Heart right ventricle (tissue), 16 donors: ENCODE measurements at places on chromosomes 4 and X.

- H3K27me3 ChIP-seq = no peaks in the 10 kb centered on the region
- H3K36me3 ChIP-seq = peaks cover 23% of the 10 kb centered on the region
- no peak overlapping the region for H3K4me3 ChIP-seq
- no peak overlapping the region for H3K27ac ChIP-seq
Observed at GRCh38 chr4:147620315-147620714, 3.1 kb downstream of the TMEM184C start.

- no peaks in the 10 kb centered on the region for H3K27me3 ChIP-seq
- DNase-seq = peak; percentile 82
- no peaks in the 10 kb centered on the region for H3K4me1 ChIP-seq
- peak overlapping the region; percentile 18 for H3K27ac ChIP-seq
- H3K4me3 ChIP-seq = peak overlapping the region; percentile 23
Observed at GRCh38 chr4:153555730-153556434, 89.7 kb downstream of the TMEM131L start.

DNA sequence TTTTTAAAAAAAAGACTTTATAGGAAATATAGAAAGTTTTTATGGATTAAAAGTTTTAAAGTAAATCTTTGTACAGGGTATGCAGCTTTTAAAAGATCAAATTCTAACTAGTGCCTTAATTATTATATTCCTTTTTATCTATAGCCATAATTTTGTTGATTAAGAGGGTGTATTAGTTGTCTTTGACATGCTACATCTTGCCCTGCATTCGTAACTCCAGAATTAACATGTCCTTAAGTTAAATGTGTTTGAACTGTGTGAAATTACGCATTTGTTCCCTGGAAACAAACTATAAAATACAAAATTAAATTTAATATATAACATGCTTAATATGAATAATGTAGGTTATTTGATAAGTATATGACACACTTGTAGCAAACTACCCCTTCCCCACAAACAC is 66.3 kb downstream of the PTPN13 start:
- H3K4me3 ChIP-seq = no peak overlapping the region
- H3K4me1 ChIP-seq = no peaks in the 10 kb centered on the region
- no peaks in the 10 kb centered on the region for H3K27me3 ChIP-seq
- no peak overlapping the region for H3K27ac ChIP-seq

- H3K27ac ChIP-seq = no peak overlapping the region
- H3K4me3 ChIP-seq = no peak overlapping the region
- no peaks in the 10 kb centered on the region for H3K4me1 ChIP-seq
Observed at GRCh38 chr4:6184169-6184568, 16.2 kb downstream of the JAKMIP1 start.

- H3K4me1 ChIP-seq = peaks cover 6% of the 10 kb centered on the region
- DNase-seq = no peak
- no peaks in the 10 kb centered on the region for H3K36me3 ChIP-seq
- H3K27me3 ChIP-seq = no peaks in the 10 kb centered on the region
- H3K4me3 ChIP-seq = peak overlapping the region; percentile 29
Observed at GRCh38 chrX:49309401-49309981, 6.0 kb downstream of the GAGE10 start.

- H3K4me3 ChIP-seq = no peak overlapping the region
- no peaks in the 10 kb centered on the region for H3K27me3 ChIP-seq
- H3K4me1 ChIP-seq = no peaks in the 10 kb centered on the region
- no peak overlapping the region for H3K27ac ChIP-seq
- DNase-seq = no peak
- no peaks in the 10 kb centered on the region for H3K36me3 ChIP-seq
Observed at GRCh38 chrX:118577041-118577440, 81.4 kb downstream of the DOCK11 start.

DNA sequence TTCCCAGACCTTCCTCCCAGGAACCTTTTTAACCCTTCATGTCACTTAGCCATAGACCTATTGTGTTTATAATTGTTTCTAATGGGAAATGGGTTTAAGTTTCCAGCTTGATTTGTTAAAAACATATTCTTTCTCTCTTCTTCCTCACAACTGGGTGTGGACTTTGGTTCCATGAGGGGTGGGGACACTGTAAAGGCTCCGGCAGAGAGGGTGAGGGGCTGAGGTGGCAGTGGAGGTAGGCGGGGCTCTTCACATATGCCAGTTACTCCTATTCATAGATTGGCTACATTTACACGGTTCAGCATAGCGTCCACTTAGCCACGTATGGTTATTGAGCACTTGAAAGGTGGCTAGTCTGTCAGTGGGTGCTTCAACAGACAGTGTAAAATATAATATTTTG is 7.8 kb downstream of the INTS6L start:
- no peak overlapping the region for H3K4me3 ChIP-seq
- no peaks in the 10 kb centered on the region for H3K27me3 ChIP-seq
- no peaks in the 10 kb centered on the region for H3K36me3 ChIP-seq
- H3K27ac ChIP-seq = no peak overlapping the region

DNA sequence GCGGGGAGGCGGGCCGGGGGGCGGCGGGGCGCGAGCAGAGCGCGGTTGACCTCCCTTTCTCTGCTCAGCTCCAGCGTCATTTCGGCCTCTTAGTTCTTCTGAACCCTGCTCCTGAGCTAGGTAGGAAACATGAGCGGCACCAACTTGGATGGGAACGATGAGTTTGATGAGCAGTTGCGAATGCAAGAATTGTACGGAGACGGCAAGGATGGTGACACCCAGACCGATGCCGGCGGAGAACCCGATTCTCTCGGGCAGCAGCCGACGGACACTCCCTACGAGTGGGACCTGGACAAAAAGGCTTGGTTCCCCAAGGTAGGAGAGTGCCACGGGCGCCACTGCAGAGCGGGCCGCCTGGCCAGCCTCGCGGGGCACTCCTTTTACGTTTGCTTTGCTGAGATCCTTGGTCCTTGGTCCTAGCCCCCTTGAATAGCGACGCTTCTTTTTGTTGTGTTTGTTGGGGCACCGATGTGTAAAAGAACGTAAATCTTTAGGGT is at the start of gene HTATSF1:
HTATSF1 (plus strand) TSS at position 37 of the 497 bp plus-strand sequence; CDS start at position 130, 93 bp downstream.
- peak within 1 kb of the TSS; percentile 95 for H3K27ac ChIP-seq
- no peak for DNase-seq
- H3K27me3 ChIP-seq = peaks cover 12% of the 10 kb centered on the region
- peak within 1 kb of the TSS; percentile 76 for H3K4me3 ChIP-seq
- no peaks in the 10 kb centered on the region for H3K36me3 ChIP-seq
- H3K4me1 ChIP-seq = peaks cover 22% of the 10 kb centered on the region

DNA sequence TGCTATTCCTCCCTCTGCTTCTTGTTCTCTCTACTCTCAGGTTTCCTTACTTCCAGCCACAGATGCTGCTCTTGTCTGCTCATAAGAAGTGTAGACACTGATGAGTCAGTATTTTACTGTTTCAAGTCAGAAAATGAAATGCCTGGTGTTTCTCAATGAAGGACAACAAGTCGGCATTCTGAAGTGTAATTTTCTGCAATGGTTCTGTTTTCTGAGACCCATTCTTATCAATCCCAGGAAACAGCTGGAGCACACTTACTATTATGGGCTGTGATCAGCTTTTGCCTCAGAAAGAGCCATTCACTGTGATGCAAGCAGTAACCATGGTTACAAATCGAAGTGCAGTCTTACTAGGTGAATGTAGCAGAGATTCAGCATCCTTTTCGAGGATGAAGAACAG is 42.0 kb downstream of the SLC4A4 start:
- no peaks in the 10 kb centered on the region for H3K36me3 ChIP-seq
- no peaks in the 10 kb centered on the region for H3K4me1 ChIP-seq
- no peak for DNase-seq
- H3K27ac ChIP-seq = no peak overlapping the region

- no peak overlapping the region for H3K27ac ChIP-seq
- no peaks in the 10 kb centered on the region for H3K27me3 ChIP-seq
- no peaks in the 10 kb centered on the region for H3K4me1 ChIP-seq
- no peaks in the 10 kb centered on the region for H3K36me3 ChIP-seq
Observed at GRCh38 chr4:163284304-163284703, 48.1 kb downstream of the NPY1R start.

DNA sequence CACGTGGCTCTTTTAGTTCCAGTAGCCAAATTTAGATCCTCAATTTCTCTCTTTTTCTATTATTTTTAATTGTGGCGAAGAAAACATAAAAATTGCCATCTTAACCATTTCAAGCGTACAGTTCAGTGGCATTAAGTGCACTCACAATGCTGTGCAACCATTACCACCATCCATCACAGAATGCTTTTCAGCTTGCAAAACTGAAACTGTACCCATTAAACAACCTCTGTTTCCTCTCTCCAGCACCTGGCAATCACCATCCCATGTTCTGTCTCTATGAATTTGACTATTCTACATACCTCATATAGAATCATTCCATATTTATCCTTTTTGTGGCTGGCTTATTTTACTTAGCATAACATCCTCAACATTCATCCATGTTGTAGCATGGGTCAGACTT is 74.9 kb downstream of the METTL14 start:
- no peaks in the 10 kb centered on the region for H3K36me3 ChIP-seq
- DNase-seq = no peak
- no peak overlapping the region for H3K4me3 ChIP-seq
- H3K27me3 ChIP-seq = no peaks in the 10 kb centered on the region
- peaks cover 40% of the 10 kb centered on the region for H3K4me1 ChIP-seq

- no peak overlapping the region for H3K4me3 ChIP-seq
- no peak overlapping the region for H3K27ac ChIP-seq
- H3K4me1 ChIP-seq = no peaks in the 10 kb centered on the region
- no peak for DNase-seq
- no peaks in the 10 kb centered on the region for H3K27me3 ChIP-seq
- H3K36me3 ChIP-seq = no peaks in the 10 kb centered on the region
Observed at GRCh38 chrX:101241531-101241930, 21.9 kb downstream of the DRP2 start.

DNA sequence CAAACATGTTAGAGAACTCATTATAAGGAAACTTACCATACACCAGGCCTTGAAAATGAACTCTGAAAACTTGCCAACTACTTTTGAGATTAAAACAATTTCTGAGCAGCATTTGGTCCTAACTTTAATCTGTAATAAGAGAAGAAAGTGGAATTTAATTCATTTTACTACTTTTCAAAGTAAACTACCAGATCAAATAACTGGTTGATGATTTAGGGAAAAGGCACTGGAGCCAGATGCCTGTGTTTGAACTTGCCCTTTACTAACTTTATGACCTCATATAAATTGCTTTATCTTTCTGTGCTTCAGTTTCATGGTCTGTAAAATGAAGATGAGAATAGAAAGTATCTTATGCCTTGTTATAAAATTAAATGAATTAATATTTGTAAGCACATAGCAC is 159.9 kb upstream of the PCDH18 start:
- no peak overlapping the region for H3K4me3 ChIP-seq
- no peaks in the 10 kb centered on the region for H3K36me3 ChIP-seq
- H3K27me3 ChIP-seq = no peaks in the 10 kb centered on the region
- H3K4me1 ChIP-seq = no peaks in the 10 kb centered on the region

DNA sequence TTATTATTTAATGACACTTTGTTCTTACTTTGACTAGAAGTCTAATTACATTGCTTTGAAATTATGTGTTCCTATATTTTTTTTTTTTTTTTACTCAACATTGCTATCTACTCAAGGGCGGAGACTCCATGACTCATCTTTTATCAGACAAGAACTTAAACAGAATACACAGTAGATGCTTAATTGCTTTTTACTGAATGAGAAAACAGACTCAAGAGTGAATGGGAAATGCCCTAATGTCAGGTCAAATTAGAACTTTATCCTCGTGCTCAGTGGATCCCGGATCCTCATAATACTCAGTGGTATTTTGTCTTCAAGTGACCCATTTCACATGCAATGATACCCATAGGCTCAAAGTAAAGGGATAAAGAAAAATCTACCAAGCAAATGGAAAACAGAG is 954.5 kb upstream of the IGFBP7 start:
- no peak for DNase-seq
- no peaks in the 10 kb centered on the region for H3K36me3 ChIP-seq
- H3K27me3 ChIP-seq = no peaks in the 10 kb centered on the region
- no peak overlapping the region for H3K4me3 ChIP-seq
- no peaks in the 10 kb centered on the region for H3K4me1 ChIP-seq

DNA sequence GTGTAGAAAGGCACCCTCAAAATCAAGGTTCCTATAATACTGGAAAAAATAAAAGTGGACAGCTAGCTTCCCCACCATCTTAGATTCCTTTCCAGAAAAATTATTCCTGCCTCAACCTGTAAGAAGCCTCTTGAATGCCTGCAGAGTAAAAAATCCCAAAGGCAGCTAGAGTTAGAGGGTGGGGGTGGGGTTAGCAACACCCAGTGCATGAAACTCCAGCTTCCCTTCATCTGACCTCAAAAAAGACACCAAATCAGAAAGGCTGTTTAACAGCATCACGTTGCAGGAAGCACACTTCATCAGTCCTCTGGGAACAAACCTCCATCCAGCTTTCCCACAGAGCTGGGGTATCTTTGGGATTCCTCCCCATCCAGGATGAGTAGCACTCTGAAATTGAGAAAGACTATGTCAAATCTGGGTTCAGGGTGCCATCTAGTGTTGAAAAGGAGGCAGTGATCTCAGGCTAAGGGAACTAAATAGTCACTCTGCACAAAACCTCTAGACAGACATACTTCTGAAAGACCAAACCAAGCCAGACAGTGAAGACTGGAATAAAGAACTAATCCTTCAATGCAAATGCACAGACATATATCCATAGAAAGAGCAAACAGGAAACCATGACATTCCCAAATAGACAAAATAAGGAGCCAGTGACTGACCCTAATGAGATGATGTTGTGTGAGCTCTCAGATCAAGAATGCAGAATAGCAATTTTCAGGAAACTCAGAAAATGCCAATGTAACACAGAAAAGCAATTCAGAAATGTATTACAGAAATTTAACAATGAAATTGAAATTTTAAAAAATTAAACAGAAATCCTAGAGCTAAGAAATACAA is 97.9 kb downstream of the ARHGEF9 start:
- H3K4me3 ChIP-seq = no peak overlapping the region
- no peaks in the 10 kb centered on the region for H3K36me3 ChIP-seq
- DNase-seq = no peak
- no peaks in the 10 kb centered on the region for H3K27me3 ChIP-seq
- H3K27ac ChIP-seq = no peak overlapping the region

DNA sequence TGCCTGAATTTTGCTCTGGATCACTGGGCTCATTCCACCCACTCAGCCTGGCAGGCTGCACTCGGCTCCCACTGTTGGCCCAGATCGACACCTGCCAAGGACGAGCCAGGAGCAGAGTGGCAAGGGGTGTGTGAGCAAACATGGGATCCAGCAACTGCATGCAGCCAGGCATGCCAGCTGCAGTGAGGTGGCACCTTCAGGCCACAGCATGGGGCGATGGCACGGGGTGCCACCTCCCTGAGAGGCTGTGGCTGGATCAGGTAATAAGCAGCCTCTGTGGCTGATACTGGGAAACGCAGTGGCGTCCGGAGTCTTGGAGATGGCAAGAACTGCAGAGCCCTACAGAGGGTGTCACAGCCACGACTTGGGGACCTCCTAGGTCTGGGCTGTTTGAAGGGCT is 244.5 kb upstream of the FSTL5 start:
- no peak overlapping the region for H3K4me3 ChIP-seq
- no peaks in the 10 kb centered on the region for H3K36me3 ChIP-seq
- H3K27ac ChIP-seq = no peak overlapping the region
- DNase-seq = no peak
- H3K4me1 ChIP-seq = no peaks in the 10 kb centered on the region

DNA sequence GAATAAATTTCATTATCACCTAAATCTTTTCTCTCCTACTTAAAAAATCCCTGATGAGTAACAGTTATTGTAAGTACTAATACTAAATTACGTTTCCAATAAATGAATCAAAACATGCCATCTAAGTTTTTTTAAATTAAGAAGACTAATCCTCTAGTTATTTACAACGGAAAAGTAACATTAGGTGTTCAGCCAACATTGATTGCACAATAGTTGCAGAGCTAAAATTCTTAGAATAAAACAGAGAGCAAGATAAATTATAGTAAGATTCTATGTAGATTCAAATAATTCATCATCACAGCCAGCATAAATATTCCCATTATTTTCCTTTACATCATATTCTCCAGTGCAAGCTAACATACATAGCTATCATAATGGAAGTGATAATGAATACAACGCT is 139.2 kb downstream of the HDX start:
- no peak overlapping the region for H3K4me3 ChIP-seq
- H3K27me3 ChIP-seq = no peaks in the 10 kb centered on the region
- no peaks in the 10 kb centered on the region for H3K36me3 ChIP-seq
